Mammary epithelial cell (primary cell): ENCODE measurements at places on chromosomes 16 and 17. TPM values are rescaled to one million over a fixed set of nuclear protein-coding genes. Genes with fewer than 3 reads are reported as not detected.
A peak's percentile ranks its signal among the peaks of the same experiment; 100 is the strongest.

DNA sequence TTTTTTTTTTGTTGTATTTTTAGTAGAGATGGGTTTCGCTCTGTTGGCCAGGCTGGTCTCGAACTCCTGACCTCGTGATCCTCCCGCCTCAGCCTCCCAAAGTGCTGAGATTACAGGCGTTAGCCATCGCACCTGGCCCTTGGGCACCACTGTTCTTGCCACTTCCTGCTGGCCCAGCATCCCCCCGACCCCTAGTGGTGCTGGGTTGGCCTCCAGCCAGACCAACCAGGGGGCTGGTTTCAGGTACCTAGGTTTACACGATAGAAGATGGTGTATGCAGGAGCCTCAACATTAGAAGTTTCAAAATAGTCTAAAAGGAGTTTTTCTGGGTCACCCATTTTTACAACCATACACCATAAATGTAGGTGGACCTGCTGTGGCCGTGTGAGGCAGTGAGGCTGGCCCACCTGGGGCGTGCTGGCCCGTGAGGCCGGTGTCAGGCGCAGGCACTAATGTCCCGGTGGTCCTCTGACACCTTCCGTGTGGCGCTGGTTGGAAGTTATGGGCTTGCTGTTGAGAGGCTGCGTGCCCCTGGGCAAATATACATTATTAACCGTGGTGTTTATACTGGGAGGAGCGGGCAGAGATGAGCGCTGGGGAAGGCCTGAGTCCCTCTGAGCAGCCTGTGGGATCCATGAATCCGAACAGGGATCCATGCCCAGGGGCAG lies 43.5 kb downstream of the CFAP20 start:
- no peak for DNase-seq

- DNase-seq: peak; percentile 47
These were observed 18.4 kb downstream of the CFAP20 start for GRCh38 chr16:58110571-58111301.

DNA sequence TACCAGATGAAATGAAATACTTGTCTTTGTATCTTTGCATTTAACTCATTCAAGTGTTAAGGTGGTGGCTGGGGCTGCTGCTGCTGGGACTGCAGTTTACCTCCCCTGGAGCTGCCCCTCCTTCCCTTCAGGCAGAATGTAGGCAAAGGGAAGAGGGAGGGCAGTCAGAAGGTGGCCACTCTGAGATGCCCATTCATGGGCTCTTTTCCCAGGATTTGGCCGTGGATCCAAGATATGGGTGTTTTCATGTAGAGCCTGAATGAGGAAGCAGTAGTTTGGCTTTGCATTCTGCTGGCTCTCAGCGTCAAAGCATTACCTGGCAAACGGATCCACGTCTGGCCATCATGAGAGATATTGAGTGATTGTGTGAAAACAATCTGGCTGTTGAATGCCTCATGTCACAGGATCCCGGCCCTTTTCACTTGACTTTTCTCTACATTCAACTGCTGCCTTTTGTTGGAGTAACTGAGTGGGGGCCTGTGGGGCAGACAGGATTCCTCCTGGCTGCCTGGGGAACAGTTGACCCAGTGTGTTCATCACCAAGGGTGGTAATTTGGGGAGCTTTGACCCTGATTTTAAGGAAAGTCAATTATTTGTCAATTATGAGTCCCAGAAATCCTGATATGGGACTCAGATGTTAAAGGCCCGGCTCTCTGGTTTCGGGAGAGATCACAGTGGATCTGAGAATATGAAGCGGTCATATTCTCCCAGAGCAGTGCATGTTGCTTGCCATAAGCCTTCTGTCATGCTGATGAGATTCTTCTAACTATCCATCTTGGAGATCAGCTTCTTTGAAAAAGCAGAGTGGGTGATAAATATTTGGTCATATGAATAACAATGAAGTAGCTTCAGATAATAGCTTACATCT lies 236.8 kb downstream of the IRX3 start:
- no peak for DNase-seq

Gene HAP1
- 2.2 TPM for total RNA-seq
